ENCODE measurements at places on chromosomes 4 and X.

DNA sequence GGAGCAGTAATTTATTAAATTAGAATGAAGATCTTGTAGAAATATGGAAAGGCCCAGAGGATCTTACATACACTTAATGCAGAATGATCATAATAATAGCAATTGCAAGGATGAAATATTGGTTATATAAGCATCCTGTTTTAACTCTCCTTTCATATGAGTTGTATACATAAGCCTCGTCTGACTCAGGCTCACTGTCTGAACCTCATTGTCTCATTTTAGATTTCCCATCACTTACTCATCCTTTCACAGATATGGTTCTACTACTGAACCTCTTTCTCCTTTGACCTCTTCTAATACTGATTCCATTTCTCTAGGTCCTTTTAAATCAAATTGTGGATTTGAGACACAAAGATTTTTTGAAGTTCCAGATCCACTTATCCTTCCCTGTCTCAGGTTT lies 277.3 kb upstream of the TRPC5 start:
- DNase-seq, result no peak

DNA sequence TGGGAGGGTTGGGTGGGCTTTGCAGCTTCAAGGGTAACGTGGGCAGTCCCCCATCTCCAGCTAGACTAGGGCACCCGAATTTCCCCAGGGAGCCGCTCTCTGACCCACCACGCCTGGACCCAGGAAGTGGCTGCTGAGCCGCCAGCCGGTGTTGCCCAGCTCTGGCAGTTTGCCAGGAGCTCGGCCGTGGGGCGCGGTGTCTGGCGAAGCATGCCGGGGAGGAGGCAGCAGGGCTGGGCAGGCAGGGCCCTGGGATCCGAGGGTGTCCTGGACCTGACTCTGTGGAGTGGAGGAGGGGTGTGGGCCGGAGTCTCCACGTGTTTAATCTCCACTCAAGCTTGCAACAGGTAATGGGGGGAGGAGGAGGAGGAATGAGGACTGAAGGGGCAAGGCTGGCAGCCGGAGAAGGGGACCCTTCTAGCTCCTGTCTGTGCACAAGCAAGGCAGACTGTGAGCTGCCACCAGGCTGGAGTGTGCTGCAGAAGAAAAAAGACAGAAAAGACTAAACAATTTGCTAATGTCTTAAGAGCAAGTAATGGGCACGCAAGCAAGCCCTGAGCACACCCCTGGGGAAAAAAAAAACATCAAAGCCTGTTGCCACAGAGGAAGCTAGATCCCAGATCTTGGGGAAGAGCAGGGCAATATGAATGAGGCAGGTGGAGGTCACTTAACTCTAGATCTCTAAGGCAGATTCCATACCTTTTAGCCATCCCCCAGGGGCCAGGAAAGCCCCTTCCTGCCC lies 2.4 kb downstream of the LONRF3 start:
- DNase-seq, result peak; percentile 0

DNA sequence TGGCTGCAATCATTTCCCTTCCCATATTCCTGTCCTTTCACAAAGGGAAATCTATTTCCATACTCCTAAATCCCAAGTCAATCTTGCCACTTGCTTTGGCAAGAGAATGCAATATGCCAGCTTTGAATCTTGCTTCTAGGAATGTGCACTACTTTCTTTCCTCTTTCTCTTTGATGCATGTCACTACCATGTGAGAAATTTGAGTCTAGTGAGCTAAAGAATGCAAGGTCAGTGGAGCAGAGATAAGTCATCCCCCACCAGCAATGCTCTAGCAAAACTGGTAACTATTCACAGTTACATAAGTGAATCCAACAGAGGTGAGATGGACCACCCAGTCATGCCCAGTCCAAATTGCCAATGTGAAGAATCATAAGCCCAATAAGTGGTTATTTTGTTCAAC lies 910.4 kb downstream of the RAB28 start:
- DNase-seq, result no peak

DNA sequence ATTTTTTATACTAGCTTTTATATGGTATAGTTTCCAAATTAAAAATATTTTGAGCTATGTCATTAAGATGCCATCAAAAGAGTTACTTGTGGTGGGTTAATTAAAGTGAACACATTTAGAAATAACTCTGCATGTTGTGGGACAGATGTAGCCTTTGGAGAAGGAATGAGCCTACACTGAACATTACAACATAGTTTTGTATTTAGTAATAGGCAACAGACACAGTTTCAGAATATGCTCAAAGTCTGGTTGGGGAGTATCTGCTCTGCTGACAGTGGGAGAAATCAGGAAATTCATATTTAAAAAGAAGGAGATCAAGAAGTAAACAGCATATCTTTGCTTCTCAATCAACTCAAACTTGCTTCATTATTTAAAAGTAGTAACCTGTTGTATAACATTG lies 23.7 kb downstream of the EMCN start:
- DNase-seq, result no peak

- no peak for DNase-seq
These were observed 268.8 kb upstream of the GALNT7 start for GRCh38 chr4:172899861-172900260.

GRCh38 chr4:139767168-139767567 lies 101.5 kb downstream of the MGST2 start:
- DNase-seq, result no peak

DNA sequence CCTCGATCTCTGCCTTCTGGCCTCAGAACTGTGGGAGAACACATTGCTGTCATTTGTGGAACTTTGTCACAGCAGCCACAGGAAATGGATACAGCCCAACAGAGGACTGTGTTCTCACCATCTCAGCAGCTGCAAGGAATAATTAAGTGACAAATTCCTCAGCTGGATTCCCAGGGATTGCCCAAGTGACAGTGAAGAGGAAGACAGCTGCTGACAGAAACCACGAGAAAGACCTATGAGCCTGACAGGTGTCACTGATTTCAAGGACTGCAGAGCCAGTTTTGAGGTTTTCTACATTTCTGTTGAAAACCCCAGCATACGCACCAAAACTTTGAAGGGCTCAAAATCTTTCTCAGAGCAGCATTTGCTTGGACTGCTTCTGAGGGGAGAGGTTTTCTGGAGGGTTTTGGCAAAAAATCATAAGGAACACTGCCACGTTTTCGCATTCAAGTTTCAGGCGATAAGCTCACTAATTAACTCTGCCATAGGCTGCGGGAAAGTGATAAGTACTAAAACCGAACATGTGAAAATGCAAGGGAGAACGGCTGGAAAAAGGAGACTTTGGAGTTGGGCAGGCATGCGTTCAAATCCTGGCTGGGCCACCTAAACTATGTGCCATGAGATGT lies 88.8 kb downstream of the DRD5 start:
- no peak for DNase-seq

DNA sequence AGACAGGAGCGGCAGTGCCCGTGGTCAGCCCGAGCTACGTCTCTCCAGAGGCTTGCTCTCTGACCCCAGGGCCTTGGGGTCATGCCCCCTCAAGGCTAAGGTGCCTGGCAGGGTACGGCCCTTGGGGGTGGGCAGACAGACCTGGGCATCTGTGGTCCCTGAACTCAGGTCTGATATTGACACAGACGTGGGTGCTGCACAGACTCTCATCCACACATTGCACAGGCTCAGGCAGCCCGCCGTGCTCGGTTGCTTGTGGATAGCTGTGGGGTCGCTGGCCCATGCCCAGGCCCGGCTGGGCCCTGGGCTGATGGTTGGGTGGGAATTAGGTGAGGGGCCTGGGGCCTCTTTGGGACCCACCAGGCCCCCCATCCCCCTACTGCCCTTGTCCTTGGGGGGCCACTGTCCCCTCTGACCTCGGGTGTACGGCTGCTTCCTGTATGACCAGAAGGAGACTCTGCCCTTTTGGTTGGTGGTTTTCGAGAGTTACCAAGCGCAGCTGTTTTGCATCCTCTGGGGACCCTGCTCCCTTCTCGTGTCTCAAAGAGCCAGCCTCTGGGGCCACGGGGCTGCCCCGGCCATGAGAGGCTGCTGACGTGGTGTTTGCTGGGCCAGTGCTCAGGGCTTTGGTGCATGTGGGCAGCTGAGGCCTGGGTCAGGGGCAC lies 10.1 kb downstream of the FGFRL1 start:
- no peak for DNase-seq
